ENCODE measurements at places on chromosomes 3 and 15.

DNA sequence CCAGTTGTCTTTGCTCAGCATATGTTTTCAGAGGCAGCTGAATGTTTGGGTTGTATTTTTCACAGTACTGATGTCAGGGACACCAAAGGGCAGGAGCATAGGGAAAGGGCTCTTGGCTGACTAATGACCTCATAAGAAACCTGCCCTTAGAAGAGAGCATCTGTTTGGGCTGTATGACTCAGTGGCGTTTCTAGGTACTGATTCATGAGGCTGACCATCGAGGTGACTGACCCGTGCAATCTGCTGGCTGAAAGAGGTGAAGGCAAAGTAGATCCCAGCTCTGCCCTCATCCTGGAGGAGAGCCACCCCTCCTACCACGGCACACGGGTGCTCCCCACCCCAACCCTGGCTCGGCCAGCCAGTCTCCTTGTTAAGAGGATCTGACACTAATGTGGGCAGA, 8.3 kb downstream of the LMCD1 start:
- DNase-seq: no peak

DNA sequence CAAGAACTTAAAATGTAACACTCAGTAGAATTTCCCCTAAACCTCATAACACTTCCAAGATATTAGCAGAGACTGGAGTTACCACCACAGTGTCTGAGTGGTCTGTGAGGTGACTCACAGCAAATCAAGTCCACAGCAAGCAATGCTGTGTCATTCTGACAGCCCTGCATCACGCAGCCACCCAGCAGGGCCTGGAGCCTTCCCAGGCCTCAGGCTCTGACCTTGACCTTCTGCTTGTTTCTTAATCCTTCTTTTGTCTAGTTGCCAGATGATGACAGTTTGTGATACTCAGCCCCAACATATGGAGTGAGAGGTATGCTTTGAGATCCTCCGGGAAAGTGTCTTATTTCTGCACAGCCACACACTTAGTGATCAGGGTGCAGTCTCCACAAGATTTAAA, 82.5 kb downstream of the TOP2B start:
- peak; percentile 57 for DNase-seq

GRCh38 chr3:152626226-152626625, 208.7 kb upstream of the P2RY1 start:
- DNase-seq: no peak

- no peak for DNase-seq
These were observed 214.9 kb downstream of the TCF12 start for GRCh38 chr15:57133127-57133968.

DNA sequence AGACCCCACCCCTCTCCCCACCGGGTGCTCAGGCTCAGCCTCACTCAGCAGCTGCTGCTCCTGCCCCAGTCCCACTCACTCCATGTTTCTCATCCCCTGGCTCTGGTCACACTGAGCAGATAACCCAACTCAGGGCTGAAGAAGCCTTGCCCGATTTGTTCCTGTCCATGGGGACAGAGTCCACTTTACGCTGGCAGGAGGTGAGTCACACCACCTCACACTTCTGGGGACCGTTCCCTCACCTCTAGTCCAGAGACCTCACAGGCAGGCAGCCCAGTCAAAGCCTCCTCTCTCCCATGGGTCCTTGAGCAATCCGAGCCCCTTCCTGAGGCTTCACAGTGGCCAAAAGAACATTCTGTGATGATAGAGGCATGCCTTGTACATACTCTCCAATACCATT, 1.4 kb downstream of the CIDEC start:
- no peak for DNase-seq

- no peak for DNase-seq
These were observed 6.4 kb upstream of the GHRL start for GRCh38 chr3:10299175-10299574.

DNA sequence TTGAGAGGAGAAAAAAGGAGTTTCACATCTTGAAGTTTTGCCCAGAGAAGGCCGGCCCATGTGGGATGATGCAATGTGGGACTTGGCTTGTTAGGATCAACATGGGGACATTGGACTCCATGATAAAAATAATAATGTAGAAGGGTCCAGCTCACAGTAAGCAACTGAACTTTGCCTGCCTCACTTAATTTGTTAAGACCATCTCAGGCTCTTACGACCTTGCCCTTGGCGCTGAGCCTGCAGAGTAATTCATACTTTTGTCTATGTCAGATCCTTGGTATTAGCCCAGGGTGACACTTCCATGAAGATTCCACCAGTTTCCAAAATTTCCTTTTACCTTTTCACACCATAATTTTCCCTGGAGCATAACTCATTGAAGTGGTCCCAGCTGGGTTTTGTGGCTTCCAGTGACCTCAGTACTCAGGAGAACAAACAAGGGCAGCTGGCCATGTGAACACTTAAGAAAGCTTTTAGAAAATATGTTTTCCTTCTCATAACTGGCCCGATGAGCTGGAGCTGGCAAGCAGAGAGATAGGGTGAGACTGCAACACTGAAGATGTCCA, 315.4 kb upstream of the RASGRP1 start:
- DNase-seq: no peak

DNA sequence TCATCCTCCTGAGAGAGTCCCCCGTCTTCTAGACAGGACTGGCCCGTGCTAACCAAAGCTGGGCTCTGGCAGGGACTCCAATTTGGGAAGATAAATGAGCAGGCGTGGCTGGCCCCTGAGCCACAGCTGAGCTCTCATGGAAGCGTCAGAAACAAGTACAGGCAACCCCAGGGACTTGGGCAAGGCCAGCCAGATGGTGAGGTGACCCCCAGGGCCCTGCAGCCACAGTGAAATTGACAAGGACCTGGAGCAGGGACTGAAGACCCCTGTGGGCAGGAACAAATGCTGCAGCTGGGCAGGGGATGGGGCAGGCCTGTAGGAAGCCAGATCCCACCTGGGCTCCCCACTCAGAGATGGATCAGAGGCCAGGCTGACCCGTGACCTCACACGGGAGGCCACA, 32.8 kb upstream of the CGNL1 start:
- DNase-seq: no peak

- DNase-seq: no peak
These were observed 192.5 kb upstream of the CGNL1 start for GRCh38 chr15:57183614-57184344.

GRCh38 chr3:66889750-66890494, 108.2 kb upstream of the KBTBD8 start:
- no peak for DNase-seq
